ENCODE measurements at places on chromosomes 5 and 9.
A peak's percentile ranks its signal among the peaks of the same experiment; 100 is the strongest.

- DNase-seq, result no peak
Observed at GRCh38 chr9:32811246-32811645, 27.9 kb downstream of the TMEM215 start.

- DNase-seq, result no peak
Observed at GRCh38 chr9:134236935-134237629, 72.7 kb upstream of the RNU6ATAC start.

- no peak for DNase-seq
Observed at GRCh38 chr5:104353371-104353770, 790.8 kb upstream of the NUDT12 start.

GRCh38 chr9:72292256-72292682 is 72.7 kb downstream of the ZFAND5 start:
- peak; percentile 38 for DNase-seq

DNA sequence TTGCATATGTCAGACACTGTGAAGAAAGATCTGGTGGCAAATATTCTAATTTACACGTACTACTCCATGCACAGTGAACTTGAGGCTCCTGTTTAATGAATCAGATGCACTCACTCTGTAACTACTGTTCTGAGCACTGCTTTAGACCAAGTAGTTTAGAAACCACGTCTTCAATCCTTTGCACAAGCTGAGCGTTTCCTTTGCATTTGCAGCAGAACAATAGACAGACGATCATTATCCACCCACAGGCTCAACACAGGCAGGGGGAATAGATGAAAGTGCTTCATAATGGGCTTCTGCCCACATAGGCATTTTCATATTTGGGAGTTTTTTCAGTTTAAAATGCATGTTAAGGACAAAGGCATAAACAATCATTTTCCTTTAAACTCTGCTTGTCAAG is 423.3 kb upstream of the ADAMTS16 start:
- no peak for DNase-seq

- DNase-seq, result peak; percentile 52
Observed at GRCh38 chr5:55691265-55692105, 20.6 kb downstream of the SLC38A9 start.

GRCh38 chr9:89662718-89663613 is 58.2 kb downstream of the GADD45G start:
- no peak for DNase-seq

- no peak for DNase-seq
Observed at GRCh38 chr5:11126844-11127243, 365.8 kb upstream of the DAP start.

- DNase-seq, result peak; percentile 55
Observed at GRCh38 chr5:83568186-83568585, 96.6 kb downstream of the VCAN start.

DNA sequence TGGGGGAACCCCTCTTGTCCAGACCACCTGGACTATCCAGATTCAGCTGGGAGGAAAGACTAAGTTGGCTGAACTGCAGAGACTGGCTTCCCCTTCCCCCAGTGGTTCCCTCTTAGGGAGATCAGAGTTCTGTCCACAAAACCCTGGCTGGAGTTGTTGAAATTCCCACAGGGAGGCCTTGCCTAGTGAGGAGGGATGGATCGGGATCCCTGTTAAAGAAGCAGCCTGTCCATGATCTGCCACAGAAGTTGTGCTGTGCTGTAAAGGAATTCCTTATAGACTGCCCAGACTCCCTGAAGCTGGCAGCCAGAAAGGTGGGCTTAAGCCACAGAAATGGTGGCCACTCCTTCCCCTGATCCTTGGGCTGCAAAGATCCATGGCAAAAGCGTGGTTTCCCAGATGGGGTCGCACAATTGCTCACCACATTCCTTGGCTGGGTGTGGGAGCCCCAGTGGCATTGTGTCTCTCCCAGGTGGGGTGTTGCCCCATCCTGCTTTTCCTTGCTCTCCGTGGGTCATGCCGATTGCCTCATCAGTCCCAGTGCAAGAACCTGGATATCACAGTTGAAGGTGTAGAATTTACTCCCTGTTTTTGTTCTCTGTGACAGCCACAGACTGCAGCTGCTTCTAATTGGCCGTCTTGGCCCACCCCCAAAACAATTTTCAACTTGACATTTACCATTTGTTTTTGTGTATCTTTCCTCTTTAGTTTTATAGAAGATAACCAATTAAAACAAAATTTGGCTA is 342.4 kb downstream of the FGF10 start:
- DNase-seq, result no peak

GRCh38 chr5:139960723-139961383 is 82.2 kb downstream of the NRG2 start:
- peak; percentile 60 for DNase-seq

DNA sequence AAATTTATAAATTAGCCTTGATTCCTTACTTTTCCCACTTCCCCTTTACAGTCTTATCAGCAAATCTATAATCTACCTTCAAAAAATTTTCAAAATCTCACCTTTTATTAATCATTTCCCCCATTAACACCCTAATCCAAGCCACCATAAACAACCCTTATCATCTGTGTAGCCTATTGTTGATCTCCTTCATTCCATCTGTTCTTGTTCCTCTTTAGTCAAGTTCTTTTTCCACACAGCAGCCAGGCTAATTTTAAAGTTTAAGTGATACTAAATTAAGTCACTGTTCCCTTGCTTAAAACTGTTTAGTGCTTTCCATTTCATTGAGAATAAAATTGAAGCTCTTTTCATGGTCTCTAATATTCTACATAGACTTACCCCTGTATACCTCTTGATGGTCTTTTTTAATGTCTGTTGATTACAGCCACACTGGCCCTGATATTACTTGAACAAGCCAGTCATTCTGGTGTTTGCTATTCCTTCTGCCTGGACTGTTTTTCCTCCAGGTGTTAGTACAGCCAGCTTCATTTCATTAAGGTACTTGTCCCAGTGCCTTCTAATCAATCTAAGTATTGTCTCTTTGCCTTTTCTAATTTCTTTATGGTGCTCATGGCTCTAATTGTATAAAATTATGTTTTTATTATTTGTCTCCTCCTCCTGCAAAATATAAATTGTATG is 31.1 kb downstream of the GPR151 start:
- no peak for DNase-seq

- no peak for DNase-seq
Observed at GRCh38 chr9:112810696-112811490, 60.3 kb downstream of the SNX30 start.

DNA sequence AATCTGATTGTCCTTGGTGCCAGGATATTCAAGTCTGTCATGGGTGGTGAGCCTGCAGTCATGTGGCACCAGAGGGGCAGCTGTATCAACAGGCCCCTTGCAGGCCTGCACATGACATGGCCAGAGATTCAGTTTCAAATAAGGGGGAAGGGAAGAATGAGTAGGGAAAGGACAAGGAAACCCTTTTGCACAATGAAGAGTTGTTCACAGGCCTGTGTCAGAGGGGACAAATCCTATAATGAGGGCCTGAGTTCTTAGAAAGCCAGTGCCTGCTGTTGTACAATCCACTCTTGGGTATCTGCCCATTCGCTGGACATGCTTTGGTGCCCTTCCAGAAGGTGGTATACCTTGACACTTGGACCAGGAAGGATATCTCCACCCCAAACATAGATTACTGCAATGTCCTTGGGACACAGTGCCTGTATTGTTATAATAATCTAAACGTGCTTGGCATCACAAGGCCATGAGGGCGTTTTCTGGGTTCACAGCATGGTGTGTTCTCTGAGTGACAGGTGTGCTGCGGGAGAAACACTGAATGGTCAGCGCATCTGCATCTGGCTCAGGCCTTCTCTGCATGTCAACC is 1.9 kb upstream of the TMEM171 start:
- no peak for DNase-seq

DNA sequence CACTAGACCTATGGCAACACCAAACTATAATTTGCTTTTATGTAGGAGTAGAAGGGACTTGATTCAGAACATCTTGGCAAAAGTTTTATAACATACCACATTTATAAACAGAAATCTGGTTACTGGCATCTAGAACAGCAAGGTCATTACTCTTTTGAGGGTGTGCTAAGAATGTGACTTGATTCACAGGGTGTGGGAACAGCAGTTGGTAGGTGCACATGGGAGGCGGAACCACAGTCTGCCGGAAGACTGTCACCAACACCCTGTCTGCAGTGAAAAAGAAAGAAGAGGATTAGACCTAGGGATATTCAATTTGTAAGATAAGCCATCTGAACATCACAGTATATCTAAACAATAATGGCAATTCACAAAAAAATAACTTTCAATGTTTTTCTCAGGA is 23.0 kb downstream of the ELP1 start:
- DNase-seq, result no peak

DNA sequence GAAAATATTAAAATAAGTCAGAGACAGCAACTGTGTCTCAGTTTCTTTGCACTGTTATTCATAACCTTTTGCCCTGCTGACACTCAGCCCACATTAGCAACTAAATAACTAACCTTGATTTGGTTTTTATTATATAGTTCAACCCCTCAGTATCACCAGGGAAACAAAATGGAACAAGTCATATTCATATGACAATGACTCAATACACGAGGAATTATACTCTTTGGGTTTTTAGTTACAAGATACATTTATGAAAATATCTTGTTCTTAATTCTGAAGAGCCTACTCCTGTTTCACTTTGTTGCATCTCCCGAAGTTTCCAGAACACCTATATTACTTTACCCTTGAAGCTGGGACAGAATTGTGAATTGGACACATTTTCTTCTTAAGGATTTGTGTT is 845.4 kb downstream of the EFNA5 start:
- no peak for DNase-seq

- DNase-seq, result peak; percentile 81
Observed at GRCh38 chr5:56951946-56952691, at the start of gene MIER3. TSS of gene MIER3 (minus strand) at chr5:56952123. CDS start at chr5:56952102, 21 bp downstream.

DNA sequence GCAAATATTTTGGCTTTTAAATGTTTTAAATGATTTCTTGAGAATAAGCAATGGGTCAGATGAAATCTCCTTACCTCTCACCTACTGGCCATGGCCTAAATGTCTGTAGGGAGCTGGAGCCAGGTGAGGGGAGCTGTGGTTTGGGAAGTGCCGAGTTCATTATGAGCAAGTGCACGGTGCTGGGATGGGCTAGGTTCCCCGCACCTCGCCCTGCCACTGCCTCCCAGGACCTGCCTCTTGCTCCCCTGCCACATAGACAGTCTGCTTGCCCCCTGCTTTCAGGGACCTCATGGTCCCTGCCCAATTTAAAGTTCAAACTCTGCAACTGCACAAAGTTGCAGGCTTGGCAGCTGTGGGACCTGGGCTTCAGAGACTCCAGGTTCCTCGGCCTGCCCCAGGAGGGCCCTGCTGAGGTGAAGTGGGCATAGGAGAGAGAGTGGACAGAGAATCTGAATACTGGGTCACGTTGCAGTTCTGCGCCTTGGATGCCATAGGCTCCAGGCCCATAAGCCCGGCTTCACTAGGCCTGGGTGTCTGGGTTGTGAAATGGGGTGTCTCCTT is 5.4 kb downstream of the OR13J1 start:
- no peak for DNase-seq

DNA sequence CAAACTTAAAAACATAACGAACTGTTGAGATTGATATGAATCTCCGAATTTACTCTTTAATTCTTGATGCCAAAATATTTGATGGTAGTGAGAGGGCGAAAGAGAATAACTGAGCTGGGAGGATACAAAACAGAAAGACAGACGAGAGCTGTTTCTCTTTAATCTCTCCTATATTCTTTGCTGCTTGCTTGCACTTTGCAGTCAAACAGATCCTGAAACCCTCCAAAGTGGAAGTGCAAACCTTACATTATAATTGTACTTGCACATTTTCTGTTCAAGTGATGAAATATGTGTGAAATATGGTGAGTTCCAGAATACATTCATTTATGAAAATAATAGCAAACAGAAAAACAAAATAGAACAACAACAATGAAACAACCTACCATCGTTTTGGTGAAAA is 63.8 kb downstream of the PAM start:
- DNase-seq, result no peak

- peak; percentile 19 for DNase-seq
Observed at GRCh38 chr5:61768692-61769281, 436.7 kb downstream of the ZSWIM6 start.

GRCh38 chr5:100590867-100591266 is 55.7 kb downstream of the FAM174A start:
- DNase-seq, result no peak

DNA sequence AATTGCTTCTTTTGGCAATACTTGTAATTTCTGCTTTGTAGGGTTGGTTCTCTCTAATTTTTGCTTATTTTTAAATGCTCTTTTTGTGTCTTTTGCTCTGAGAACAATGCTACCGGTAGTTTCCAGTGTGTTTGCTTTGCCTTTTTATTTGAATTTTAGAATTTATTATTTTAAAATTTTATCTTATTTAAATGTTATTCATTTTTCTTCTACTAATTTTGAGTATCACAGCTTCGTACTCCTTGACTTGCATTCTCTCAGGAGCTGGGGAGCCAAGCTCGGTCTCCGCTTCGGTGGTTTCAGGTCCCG is 45.9 kb downstream of the ANXA2R start:
- no peak for DNase-seq

DNA sequence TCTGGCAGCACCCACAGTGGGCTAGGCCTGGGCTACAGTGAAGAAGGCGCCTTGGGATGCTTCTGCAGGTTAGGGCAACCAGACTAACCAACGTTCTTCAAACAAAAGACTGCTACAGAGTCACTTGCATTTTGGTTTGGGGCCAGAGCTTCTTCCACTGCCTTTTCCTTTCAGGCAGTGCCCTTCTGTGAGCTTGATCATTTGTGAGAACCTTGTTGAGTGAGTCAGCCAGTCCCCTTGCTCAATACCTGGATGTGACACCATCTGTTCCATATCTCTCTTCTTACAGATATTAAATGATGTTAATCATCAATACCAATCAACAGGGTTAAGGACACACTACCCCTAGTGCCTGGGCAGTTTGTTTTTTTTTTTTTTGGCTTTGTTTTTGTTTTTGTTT is 46.5 kb upstream of the VDAC1 start:
- no peak for DNase-seq

DNA sequence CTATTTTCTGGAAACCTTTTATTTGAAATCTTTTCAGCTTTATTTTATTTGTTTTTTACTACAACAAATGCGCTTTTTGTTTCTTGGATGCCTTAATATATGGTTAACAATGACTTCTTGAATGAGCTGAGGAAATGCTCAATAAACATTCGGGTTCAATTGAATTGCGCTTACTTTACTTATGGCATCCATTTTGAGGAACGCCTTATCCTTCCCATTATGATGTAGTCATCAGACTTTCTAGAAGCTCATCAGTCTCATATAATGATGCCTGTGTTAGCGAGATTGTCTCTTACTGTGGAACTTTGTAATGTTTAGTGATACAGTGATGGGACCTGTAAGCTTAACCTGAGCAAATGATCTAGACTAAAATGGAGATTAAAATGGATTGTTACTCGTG is 916 bp downstream of the SHLD3 start:
- DNase-seq, result no peak

GRCh38 chr9:120876842-120877240 is at the start of gene PHF19:
TSS of gene PHF19 (minus strand) at chr9:120877188. CDS start at chr9:120874741, 2,447 bp downstream.
- peak; percentile 57 for DNase-seq

GRCh38 chr5:97449172-97449571 is 266.1 kb upstream of the RIOK2 start:
- no peak for DNase-seq
